ENCODE measurements at places on chromosomes 7 and 10. TPM values are rescaled to one million over a fixed set of nuclear protein-coding genes. Genes with fewer than 3 reads are reported as not detected.
A peak's percentile ranks its signal among the peaks of the same experiment; 100 is the strongest.

GRCh38 chr7:66306243-66306642, 101.1 kb downstream of the TPST1 start:
- DNase-seq: no peak

GRCh38 chr10:20396701-20397100, 500.4 kb downstream of the NEBL start:
- no peak for DNase-seq

- DNase-seq: peak; percentile 61
Observed at GRCh38 chr7:111138193-111138569, 47.3 kb downstream of the LRRN3 start.

DNA sequence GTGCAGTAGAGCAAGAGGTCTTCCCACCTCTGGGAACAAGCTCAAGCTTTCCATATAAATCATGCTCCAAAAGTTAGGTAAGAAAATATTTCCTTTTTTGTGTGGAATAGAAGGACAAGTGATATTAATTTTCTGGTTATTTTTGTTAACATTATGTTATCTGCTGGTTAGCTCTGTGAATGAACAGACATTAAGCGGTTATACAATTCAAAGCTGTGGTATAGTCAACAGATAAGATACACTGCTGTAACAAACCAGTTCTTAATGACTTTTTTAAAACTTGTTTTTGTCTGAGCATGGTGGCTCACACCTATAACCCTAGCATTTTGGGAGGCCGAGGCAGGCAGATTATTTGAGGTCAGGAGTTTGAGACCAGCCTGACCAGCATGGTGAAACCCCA, 43.0 kb upstream of the PRKAR2B start:
- no peak for DNase-seq

DNA sequence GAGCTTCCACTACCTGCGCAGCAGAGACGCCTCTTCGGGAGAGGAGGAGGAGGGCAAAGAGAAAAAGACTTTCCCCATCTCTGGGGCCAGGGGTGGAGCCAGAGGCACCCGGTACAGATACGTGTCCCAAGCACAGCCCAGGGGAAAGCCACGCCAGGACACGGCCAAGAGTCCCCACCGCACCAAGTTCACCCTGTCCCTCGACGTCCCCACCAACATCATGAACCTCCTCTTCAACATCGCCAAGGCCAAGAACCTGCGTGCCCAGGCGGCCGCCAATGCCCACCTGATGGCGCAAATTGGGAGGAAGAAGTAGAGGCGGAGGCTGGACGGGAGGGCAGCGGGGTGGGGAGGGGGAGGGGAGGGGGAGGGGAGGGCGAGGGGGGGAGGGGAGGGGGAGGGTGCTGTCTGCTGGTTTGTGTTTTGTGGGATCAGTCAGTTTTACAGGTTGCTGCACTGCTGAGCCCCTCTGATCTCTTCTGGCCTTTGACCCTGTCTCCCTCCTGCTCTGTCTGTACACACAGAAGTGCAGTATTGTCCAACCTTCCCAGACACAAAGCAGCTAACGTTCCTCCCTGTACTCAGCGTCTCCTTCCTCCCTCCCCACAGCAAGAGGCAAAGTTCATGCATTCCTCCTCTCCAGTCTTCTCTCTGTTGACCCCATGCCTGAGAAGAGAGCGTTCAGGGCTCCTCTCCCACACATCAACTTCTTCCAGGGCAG, 9.3 kb downstream of the UCN3 start:
- DNase-seq: no peak

DKK1 gene
- polyA plus RNA-seq: not detected

MLXIPL gene
- not detected for polyA plus RNA-seq

HPSE2 gene
- polyA plus RNA-seq: 1.2 TPM

HDAC9 gene
- 5.0 TPM for polyA plus RNA-seq

TUBAL3 gene
- polyA plus RNA-seq: not detected

FAM180A gene
- polyA plus RNA-seq: not detected

CRCP gene
- 33.7 TPM for polyA plus RNA-seq

FRMPD2 gene
- polyA plus RNA-seq: not detected

Measured in CD8-positive, alpha-beta memory T cell (primary cell).